Skeletal muscle cell (primary cell): ENCODE measurements at places on chromosomes 2 and 18.

GRCh38 chr2:120602251-120602650 is 133.4 kb upstream of the GLI2 start:
- DNase-seq: no peak

DNA sequence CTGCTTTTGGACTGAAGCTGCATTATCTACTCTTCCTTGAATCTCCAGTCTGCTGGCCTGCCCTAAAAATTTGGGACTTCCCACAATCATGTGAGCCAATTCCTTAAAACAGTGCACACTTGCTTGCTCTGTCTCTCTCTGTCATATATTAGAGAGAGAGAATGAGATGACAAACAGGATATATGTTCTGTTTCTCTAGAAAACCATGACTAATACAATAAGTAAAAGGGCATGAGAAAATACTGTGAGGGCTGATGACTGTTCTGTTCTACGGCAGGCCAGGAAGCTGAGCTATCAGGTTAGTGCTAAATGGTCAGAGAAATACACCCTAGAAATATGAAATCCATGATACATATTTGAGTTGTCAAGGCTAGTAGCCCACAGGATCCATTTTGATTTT is 1896.8 kb upstream of the CELF4 start:
- no peak for DNase-seq

GRCh38 chr2:238256594-238257104 is 16.8 kb upstream of the HES6 start:
- no peak for DNase-seq

DNA sequence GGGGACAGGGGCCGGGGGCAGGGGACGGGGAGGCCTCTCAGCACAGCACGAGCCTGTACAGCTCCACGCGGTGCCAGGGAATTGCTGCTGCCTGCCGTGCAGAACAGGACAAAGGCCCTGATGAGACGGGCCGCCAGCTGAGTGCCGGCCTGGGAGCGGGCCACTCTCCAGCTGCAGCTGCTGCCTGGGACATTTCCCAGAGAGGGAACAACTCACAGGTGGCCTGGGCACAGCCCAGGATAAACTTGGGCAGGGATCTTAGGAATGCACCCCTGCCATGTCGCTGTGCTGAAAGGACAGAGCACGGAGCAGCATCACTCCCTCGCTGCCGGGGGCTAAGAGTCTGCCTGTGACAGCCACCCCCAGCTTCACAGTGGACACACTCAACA is 38.8 kb downstream of the CENPO start:
- DNase-seq: no peak

- DNase-seq: no peak
Measured at GRCh38 chr2:69437751-69438154, 518 bp upstream of the NFU1 start.

- peak; percentile 9 for DNase-seq
Measured at GRCh38 chr18:42028247-42028832, 73.3 kb downstream of the PIK3C3 start.

DNA sequence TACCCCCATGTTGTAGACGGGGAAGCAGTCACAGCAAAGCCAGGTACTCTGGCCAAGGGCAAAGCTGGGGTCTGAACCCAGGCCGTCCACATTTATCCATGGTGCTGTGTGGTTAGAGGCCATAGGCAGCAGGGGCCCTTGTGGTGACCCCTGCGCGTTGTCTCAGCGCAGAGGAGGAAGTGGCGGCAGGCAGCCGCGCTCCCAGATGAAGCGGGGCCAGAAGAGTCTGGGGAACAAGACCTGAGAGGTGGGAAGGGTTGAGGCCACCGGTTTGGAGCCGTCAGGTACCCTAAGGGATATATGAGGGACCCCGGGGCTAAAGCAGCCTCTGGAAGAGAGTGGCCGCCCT is 770 bp downstream of the ZNF396 start:
- DNase-seq: no peak
